ENCODE measurements at places on chromosomes 1 and 21.

DNA sequence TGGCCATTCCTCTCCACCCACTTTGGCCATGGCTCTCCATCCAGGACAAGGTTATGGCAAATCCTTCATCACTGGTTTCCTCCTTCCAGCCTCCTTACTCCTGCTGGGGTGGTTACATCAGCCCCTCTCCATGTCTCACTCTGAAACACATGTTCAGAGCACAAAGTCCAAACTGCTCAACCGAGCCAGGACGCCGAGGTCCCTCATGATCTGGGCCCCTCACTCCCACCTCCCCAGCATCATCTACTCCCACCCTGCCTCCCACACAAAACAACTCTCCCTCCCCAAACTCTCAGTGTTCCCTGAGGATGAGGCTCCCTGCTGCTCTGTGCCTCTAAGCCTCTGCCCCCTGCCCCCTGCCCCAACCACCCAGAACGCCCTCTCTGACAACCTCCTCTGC is 33.3 kb upstream of the ZBTB40 start:
- DNase-seq: no peak

DNA sequence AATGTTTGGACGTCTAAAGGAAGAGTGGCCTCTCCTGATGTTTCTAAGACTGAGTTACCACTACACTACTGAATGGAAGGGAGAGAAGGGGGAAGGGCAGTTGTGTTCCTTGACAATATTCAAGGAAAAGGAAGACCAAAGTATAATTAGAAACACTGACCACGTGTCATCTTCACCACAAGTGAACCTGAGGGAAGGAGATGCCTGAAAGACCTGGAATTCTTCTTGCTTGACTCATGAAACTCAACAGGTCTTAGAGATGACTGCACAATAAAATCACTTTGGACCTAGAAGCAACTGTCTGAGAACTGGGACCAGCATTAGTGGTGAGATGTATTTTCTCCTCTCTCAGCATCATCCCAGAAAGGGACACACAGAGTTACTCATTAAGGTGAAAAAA is 56.7 kb downstream of the PTPN14 start:
- no peak for DNase-seq

- DNase-seq: no peak
Observed at GRCh38 chr21:19031953-19032352, 628.4 kb upstream of the TMPRSS15 start.

DNA sequence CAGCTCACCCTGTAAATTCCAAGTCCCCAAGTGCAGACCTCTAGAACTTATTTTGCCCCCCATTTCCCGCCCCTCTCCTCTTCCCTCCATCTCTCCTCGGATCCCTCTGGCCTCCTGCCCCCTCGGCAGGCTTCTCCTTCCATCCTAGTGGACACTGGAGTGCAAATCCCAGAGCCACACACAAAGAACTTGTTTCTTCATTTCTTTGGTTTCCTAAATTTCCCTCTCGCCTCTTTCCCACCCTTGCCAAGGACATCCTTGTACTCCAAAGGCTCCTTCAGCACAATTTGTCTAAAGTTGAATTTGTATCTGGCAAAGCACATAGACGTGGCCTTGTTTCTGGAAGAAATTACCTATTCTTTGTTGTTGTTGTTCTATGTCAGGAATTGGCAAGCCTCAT is 17.5 kb downstream of the UMODL1 start:
- no peak for DNase-seq

DNA sequence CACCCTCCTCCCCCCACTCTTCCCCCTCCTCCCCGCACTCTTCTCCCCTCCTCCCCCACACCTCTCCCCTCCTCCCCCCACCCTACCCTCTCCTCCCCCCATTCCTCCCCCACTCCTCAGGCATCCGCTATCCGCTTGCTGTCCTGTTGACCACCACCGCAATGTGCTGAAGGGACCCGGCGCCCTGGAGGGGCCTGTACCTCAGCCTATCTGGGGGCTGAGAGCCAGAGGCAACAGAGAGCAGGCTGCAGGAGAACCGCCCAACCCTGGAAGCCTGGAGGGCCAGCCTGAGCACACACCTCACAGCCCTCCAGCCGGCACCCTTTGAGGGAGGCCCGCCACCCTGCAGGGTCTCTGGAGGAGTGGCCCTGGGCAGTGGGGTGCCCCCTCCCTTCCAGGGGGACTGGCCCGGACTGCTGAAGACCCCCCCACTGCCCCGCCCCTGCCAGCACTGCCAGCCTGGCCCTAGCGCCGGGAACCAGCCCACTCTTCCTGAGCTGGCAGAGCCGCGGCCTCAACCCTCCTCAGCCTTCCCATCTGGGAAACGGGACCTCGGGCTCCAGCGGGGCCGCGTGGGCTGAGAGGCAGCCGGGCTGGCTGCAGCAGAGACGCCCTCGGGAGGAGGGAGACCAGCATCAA is 1.2 kb downstream of the C1QTNF12 start:
- no peak for DNase-seq

DNA sequence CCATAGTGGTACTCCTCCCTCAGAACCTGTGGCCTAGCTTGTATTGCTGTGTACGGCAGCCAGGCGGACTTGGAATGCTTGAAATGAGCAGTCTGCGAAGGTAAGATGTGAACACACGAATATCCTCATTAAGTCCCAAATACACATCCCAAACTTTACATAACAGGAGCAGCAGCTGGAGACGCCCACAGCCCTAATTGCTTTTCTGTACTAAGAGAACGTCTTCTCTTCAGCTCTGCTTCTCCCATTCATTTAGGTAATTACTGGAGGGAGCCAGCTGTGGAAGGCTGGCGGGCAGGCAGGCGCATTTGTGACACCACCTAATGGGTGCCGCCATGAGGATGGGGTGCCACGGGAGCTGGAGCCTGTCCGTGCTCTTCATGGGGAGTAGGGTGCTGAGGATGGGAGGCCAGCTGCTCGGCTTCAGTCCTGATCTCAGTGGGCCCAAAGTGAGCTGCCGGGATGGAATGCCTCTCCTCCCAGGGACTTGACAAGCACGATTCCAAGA is 66.6 kb upstream of the POU3F1 start:
- no peak for DNase-seq

DNA sequence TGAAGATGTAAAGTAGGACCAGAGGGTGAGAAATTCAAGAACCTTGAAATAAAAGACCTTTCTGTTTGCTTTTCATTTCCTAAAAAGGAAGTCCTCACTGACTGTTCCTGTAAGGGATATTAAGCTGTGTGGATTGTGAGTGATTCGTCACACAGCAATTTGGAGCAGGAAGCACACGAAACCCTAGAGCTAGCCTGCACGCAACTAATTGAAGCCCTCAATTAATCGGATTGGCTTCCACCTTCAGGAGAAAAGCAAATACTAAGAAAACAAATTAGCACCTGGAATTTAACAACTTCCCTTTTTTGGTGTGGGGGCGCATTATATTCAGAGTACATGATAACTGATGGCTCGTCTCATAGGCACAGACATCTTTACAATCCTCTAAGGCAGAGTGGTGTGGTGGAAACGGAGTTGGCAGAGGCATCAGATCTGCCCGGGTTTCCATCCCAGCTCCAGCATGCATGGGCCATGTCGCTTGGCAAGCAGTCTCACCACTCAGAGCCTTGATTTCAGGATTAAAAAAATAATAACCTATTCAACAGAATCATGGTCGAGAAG is 95.2 kb downstream of the KCNJ15 start:
- no peak for DNase-seq

- no peak for DNase-seq
Observed at GRCh38 chr21:41158026-41158425, 9.9 kb upstream of the BACE2 start.

- DNase-seq: peak; percentile 59
Observed at GRCh38 chr1:8423692-8424538, 106.0 kb downstream of the SLC45A1 start.

GRCh38 chr1:202101184-202101583 is 21.5 kb upstream of the GPR37L1 start:
- DNase-seq: no peak

- no peak for DNase-seq
Observed at GRCh38 chr1:119159966-119160365, 19.5 kb upstream of the WARS2 start.

DNA sequence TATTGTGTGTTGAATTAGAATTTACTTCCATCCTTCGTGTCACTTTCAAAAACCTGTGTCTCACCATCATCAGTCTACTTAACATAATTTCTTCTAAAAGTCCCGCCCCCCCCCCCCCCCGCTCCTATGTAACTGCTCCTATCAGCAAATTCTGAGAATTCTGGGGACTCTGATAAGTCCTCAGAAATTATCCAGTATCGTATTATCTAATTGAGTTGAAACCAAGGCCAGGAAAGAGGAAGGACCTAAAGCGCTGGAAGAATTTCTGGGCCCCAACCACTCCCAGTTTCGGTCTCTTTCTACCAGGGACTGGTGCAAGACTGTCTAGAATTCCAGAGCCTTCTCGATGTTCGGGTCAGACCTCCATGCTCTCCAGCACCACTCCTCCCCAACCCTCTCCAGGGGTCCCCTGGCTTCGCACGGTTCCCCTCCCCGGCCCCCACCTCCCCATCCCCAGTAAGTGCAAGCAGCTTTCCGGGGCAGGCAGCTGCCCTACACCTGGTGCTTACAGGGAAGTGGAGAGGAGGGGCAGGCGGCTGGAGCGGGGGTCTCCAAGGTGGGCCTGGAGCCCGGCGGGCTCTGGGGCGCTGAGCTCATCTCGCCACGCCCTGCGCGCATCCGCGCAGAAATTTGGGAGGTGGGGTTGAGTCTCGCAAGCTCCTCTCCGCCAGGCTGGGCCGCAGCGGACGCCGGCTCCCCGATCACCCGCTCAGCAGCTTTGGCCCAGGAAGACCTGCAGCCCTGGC is 16.0 kb upstream of the ZNF496 start:
- no peak for DNase-seq

DNA sequence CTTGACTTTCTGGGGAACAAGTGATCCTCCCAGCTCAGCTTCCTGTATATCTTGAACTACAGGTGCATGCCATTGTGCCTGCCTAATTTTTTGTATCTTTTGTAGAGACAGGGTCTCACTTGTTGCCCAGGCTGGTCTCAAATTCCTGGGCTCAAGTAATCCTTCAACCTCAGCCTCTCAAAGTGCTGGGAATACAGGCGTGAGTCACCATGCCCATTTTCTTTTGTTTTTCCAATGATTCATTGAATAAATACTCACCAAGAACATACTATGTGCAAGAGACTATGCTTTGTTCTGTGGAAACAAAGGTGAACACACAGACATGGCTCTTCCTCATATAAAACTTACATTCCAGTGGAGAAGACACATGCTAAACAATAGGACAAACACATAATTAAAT is 407.8 kb upstream of the DAB1 start:
- no peak for DNase-seq

GRCh38 chr1:231715816-231716722 is 89.5 kb downstream of the DISC1 start:
- DNase-seq: no peak

GRCh38 chr1:55317673-55318072 is 102.5 kb upstream of the USP24 start:
- DNase-seq: no peak

DNA sequence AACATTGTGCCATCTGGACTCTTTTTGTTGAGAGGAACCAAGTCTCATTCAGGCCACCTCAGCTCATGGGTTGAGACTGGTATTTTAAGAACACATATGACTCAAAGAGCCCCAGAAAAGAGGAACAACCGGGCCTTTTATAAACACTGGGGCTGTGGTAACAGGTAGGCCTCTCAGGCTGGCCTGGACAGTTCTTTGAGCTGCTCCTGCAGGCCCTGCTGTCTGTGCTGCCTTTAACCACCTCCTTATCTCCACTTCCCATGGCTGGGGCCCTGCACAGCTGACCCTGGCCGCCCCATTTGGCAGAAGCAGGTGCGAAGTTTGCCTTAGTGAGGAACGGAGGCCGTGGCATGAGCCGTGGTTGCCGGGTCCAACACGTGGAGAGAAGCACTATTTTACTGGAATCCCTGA is 163.3 kb downstream of the RHOU start:
- DNase-seq: no peak

- DNase-seq: peak; percentile 27
Observed at GRCh38 chr1:75796376-75797272, at the start of gene MSH4. Gene MSH4 (plus strand): TSS chr1:75796882. CDS start chr1:75796986, 104 bp downstream.

DNA sequence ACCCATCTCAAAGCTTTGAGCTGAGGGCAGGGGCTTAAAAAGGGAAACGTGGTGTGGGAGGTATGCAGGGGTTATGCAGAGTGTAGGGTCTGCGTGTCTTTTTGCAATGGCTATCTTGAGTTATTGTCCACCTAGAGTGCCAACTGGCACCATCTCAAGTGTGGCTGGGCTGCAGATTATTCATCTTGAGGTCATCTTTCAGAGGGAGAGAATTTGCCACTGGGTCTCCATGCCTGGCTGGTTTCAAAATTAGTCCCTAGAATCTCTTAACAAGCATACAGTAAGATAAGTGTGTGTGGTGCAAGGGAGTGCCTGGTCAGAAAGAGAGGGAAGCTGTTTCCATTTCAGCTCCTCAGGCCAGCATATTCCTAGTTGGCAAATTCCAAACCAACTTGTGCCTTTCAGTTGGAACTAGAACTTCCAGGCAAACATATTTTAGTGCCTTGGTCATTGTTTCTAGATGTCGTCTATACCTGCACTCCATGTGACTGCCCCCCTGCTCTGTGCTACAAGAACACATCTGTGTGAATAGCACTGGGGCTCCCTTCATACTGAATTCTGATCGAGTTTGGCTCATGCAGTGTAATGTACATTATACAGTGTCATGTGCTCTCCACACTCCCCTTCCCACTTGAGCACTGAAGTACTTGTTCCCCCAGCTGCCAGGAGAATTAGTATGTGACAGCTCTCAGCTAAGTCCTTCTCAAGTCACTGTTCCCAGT is 5.0 kb upstream of the OR2T8 start:
- no peak for DNase-seq

DNA sequence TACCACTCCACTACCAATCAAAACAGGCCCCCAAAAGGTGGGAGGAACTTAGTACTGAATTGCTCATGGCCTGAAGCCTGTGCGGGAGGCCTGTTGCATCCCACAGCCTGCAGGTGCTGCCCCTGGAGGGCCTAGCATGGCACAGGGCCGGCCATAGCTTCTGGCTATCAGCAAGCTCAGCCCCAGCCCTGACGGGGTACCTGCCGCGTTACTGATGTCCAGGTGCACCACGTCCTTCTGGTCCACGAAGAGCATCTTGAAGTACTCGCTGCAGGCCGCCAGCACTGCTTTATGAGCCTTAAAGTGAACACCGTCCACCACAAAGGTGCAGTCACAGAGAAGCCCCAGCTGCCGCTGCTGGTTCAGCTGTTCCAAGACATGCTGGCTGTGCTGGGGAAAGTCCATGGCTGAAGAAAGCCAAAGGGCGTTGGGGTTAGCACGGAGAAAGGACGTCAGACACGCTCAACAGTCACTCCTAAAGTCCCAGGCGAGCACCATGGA is 27.8 kb downstream of the ZBTB17 start:
- DNase-seq: no peak

All from stimulated activated CD4-positive, alpha-beta T cell treated with anti-CD3 and anti-CD28 coated beads, Interleukin-4, amount 100 ng/mL, for 24 hours (primary cell).